ENCODE measurements at places on chromosomes 12 and 14. TPM values are rescaled to one million over a fixed set of nuclear protein-coding genes. Genes with fewer than 3 reads are reported as not detected.

CIT gene
- total RNA-seq, result 4.0 TPM

GRCh38 chr12:85825746-85826145, 10.5 kb downstream of the RASSF9 start:
- H3K36me3 ChIP-seq, result no peaks in the 10 kb centered on the region
- DNase-seq, result no peak
- no peak overlapping the region for H3K27ac ChIP-seq

- H3K27ac ChIP-seq, result no peak overlapping the region
- DNase-seq, result no peak
- H3K27me3 ChIP-seq, result no peaks in the 10 kb centered on the region
- no peak overlapping the region for H3K4me3 ChIP-seq
- peaks cover 14% of the 10 kb centered on the region for H3K4me1 ChIP-seq
These were observed 21.1 kb upstream of the LRTM2 start for GRCh38 chr12:1799051-1799881.

DNA sequence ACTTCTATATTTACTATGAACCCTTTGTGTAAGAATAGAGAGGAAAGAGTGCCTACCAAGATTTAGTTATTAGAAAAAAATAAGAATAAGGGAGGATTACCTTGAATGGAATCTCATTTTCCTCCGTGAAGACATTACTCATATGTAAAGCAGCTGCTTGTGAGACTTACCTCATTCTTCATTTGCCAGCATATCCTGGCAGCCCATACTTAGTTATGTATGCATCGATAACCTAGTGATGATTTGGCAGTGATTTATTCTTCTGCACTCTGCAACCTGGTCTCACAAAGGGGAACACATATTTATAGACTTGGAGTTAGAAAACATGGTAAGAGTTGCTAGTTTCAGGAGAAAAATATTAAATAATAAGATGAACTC, 56.8 kb downstream of the LRFN5 start:
- no peaks in the 10 kb centered on the region for H3K36me3 ChIP-seq
- no peak for DNase-seq
- no peaks in the 10 kb centered on the region for H3K4me1 ChIP-seq
- no peaks in the 10 kb centered on the region for H3K27me3 ChIP-seq
- H3K27ac ChIP-seq, result no peak overlapping the region

DNA sequence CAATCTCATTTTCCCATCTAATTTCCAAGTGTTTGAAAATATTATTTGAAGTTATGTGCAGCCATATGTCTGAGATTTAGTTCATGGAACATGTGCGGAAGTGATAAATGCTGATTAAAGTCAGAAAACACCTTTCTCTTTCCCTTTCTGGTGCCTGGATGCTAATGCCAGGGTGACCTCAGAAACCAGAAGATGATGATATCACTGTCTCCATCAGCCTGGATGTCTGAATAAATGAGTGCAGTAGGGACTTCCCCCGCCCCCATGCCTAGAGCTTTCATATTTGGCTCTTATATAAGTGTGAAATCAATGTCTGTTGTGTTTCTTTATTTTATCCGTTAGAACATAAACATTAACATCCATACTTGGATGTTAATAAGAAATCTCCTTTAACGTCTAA, 261.9 kb upstream of the LRIG3 start:
- H3K27me3 ChIP-seq, result no peaks in the 10 kb centered on the region
- no peak overlapping the region for H3K27ac ChIP-seq
- no peak for DNase-seq
- no peaks in the 10 kb centered on the region for H3K36me3 ChIP-seq
- no peak overlapping the region for H3K4me3 ChIP-seq
- no peaks in the 10 kb centered on the region for H3K4me1 ChIP-seq

ANKRD33 gene
- not detected for total RNA-seq

TFCP2 gene
- 9.5 TPM for total RNA-seq

GRCh38 chr12:62006076-62006732, 254.0 kb upstream of the USP15 start:
- no peak for DNase-seq
- no peaks in the 10 kb centered on the region for H3K36me3 ChIP-seq
- no peaks in the 10 kb centered on the region for H3K27me3 ChIP-seq
- H3K4me1 ChIP-seq, result no peaks in the 10 kb centered on the region
- no peak overlapping the region for H3K27ac ChIP-seq

GRCh38 chr14:38384741-38385140, 128.8 kb upstream of the CLEC14A start:
- no peak overlapping the region for H3K4me3 ChIP-seq
- no peak for DNase-seq
- H3K27ac ChIP-seq, result no peak overlapping the region
- no peaks in the 10 kb centered on the region for H3K27me3 ChIP-seq

GRCh38 chr12:6527711-6528110, 6.6 kb upstream of the GAPDH start:
- peaks cover 11% of the 10 kb centered on the region for H3K4me1 ChIP-seq
- no peaks in the 10 kb centered on the region for H3K27me3 ChIP-seq
- H3K4me3 ChIP-seq, result no peak overlapping the region
- H3K27ac ChIP-seq, result no peak overlapping the region
- peaks cover 87% of the 10 kb centered on the region for H3K36me3 ChIP-seq
- DNase-seq, result no peak

KDM2B gene
- 8.8 TPM for total RNA-seq

- H3K27ac ChIP-seq, result no peak overlapping the region
- no peaks in the 10 kb centered on the region for H3K36me3 ChIP-seq
- H3K4me1 ChIP-seq, result peaks cover 2% of the 10 kb centered on the region
- peak; percentile 40 for DNase-seq
- H3K4me3 ChIP-seq, result no peak overlapping the region
- no peaks in the 10 kb centered on the region for H3K27me3 ChIP-seq
These were observed 56.5 kb downstream of the GTF2A1 start for GRCh38 chr14:81164167-81164774.

DNA sequence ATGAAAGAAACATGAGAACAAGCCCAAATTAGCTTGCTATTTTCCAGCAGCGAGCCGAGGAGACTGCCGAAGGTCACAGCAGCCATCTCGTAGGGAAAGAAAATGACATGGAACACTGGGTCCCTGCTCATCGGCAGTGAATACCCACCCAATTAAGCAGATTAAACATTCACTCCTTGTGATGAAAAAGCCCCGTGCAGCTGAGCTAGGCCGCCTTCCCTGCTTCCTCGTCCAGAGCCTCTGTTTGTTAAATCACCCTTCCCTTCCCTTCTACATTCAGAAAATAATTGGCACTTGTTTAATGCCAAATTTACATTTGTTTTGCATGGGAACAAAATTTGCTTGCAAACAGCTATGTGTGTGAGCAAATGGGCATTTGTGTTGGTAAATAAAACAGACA, 342.5 kb downstream of the RMST start:
- no peaks in the 10 kb centered on the region for H3K27me3 ChIP-seq
- H3K36me3 ChIP-seq, result no peaks in the 10 kb centered on the region
- H3K27ac ChIP-seq, result no peak overlapping the region

DNA sequence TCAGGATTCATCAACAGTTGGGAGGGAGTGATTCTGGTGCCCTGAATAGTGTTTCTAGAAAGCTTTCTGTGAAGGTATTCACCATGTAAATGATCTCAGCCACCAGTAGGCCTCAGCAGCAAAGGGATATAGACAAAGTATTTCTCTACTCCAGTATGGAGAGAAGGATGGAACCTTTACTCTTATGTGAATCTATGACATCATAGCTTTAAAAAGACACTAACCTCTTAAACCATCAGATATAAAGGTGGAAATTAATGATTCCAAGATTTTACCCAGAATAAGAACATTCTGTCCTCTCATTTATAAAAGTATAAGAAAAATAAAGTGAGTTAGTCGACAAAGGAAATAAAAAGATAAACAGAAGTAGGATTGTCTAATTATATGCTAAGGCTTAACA, 4.6 kb downstream of the GPR65 start:
- H3K4me3 ChIP-seq, result no peak overlapping the region
- H3K27ac ChIP-seq, result no peak overlapping the region
- H3K36me3 ChIP-seq, result no peaks in the 10 kb centered on the region
- no peaks in the 10 kb centered on the region for H3K27me3 ChIP-seq
- no peak for DNase-seq
- peaks cover 5% of the 10 kb centered on the region for H3K4me1 ChIP-seq

GRCh38 chr14:100138082-100138787, 21.2 kb downstream of the DEGS2 start:
- no peaks in the 10 kb centered on the region for H3K36me3 ChIP-seq
- no peaks in the 10 kb centered on the region for H3K27me3 ChIP-seq
- no peak for DNase-seq
- H3K27ac ChIP-seq, result no peak overlapping the region

DNA sequence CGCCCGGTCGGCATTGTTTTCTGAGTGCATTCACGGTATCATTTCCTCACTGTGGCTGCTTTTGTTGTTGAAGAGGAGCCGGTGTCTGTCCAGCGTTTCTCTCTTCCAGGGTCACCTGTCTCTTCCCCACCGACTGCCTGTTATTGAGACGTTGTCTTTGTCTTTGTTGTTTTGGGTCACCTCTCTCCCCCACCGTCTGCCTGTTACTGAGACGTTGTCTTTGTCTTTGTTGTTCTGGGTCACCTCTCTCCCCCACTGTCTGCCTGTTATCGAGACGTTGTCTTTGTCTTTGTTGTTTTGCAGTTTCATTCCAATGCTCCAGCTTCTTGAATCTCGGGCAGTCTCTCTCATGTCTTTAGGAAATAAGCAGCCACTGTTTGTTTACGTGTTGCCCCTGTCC, 69.9 kb downstream of the DDX51 start:
- no peaks in the 10 kb centered on the region for H3K27me3 ChIP-seq
- H3K4me1 ChIP-seq, result no peaks in the 10 kb centered on the region
- no peak overlapping the region for H3K27ac ChIP-seq
- no peaks in the 10 kb centered on the region for H3K36me3 ChIP-seq
- DNase-seq, result no peak

DNA sequence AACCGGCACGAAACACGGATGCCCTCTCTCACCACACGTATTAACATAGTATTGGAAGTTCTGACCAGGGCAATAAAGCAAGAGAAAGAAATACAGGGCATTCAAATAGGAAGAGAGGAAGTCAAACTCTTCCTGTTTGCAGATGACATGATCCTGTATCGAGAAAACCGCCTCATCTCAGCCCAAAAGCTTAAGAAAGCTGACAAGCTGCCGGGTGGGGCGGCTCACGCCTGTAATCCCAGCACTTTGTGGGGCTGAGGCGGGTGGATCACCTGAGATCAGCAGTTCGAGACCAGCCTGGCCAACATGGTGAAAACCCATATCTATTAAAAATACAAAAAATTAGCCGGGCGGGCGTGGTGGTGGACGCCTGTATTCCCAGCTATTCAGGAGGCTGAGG, 17.7 kb downstream of the OR6S1 start:
- no peaks in the 10 kb centered on the region for H3K36me3 ChIP-seq
- H3K27me3 ChIP-seq, result peaks cover 28% of the 10 kb centered on the region
- H3K4me1 ChIP-seq, result peaks cover 5% of the 10 kb centered on the region
- no peak overlapping the region for H3K4me3 ChIP-seq

GRCh38 chr14:99480917-99481744, at the start of gene CCNK:
TSS of gene CCNK (plus strand) at chr14:99481409. CDS start at chr14:99492678, 11,269 bp downstream.
- peak; percentile 100 for DNase-seq
- H3K4me3 ChIP-seq, result peak within 1 kb of the TSS; percentile 89
- peak within 1 kb of the TSS; percentile 95 for H3K27ac ChIP-seq
- no peaks in the 10 kb centered on the region for H3K36me3 ChIP-seq

SPTB gene
- 204 TPM for total RNA-seq

DNA sequence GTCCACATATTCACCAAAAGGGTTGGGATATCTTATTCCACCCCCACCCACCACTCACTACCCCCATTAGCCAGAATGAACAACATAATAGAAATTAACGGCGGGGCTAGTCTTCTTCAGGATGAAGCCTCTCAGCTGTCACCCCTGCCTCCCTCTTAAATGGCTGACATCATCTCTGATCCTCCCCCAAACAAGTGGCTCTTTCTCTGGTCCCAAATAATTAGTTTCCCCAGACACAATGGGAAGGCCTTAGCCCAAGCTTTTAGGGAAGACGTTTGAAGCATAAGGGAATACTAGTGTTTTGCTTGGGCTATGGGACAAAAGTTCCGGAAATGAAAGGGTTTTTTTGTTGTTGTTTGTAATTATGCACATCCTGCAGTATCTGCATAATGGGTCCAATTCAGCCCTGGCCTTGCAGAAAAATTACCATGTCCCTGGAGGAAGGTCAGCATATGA, 13.8 kb downstream of the STON2 start:
- H3K4me3 ChIP-seq, result no peak overlapping the region
- H3K4me1 ChIP-seq, result no peaks in the 10 kb centered on the region
- H3K27ac ChIP-seq, result no peak overlapping the region
- H3K36me3 ChIP-seq, result no peaks in the 10 kb centered on the region
- H3K27me3 ChIP-seq, result no peaks in the 10 kb centered on the region

- DNase-seq, result no peak
- no peak overlapping the region for H3K4me3 ChIP-seq
- no peaks in the 10 kb centered on the region for H3K36me3 ChIP-seq
These were observed 58.5 kb downstream of the SPPL3 start for GRCh38 chr12:120845696-120846095.

GRCh38 chr14:95502381-95502950, 14.0 kb downstream of the SYNE3 start:
- H3K4me3 ChIP-seq, result no peak overlapping the region
- peaks cover 44% of the 10 kb centered on the region for H3K4me1 ChIP-seq
- no peak for DNase-seq
- H3K36me3 ChIP-seq, result no peaks in the 10 kb centered on the region

DNA sequence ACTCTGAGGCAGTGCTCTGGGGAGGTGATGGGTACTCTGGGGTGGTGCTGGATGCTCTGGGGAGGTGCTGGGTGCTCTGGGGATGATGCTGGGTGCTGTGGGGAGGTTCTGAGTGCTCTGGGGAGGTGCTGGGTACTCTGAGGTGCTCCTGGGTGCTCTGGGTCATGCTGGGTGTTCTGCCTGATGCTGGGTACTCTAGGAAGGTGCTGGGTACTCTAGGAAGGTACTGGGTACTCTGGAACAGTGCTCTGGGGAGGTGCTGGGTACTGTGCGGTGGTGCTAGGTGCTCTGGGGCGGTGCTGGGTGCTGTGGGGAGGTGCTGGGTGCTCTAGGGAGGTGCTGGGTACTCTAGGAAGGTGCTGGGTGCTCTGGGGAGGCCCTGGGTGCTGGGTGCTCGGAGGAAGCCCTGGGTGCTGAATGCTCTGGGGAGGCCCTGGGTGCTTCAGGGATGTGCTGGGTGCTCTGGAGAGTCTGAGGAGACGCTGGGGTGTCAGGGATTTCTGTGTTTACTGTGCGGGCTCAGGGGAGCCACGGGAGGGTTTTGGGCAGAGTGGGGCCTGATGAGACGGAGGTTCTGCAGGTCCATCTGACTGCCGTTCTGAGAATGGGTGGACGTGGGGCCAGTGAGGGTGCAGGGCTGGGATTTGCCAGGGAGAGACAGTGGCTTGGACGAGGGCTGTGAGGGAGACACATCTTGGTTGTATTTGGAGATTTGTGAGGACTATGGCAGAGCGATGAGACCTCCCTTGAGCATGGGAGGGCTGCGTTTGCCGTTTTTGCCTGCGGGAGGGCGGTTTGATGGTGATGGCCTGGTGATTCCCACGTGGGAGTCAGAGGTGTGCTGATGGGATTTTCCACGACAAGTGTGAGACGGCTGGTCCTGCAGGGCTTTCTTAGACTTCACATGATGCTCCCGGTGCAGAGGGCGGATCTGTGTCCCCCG, 30.0 kb downstream of the MMP17 start:
- no peaks in the 10 kb centered on the region for H3K36me3 ChIP-seq
- no peak for DNase-seq
- no peak overlapping the region for H3K4me3 ChIP-seq
- H3K27me3 ChIP-seq, result peaks cover 14% of the 10 kb centered on the region
- H3K27ac ChIP-seq, result no peak overlapping the region
- H3K4me1 ChIP-seq, result no peaks in the 10 kb centered on the region

- no peaks in the 10 kb centered on the region for H3K36me3 ChIP-seq
- no peaks in the 10 kb centered on the region for H3K27me3 ChIP-seq
- no peak for DNase-seq
- H3K4me3 ChIP-seq, result no peak overlapping the region
These were observed 51.6 kb upstream of the ABCC9 start for GRCh38 chr12:21992823-21993222.

GRCh38 chr12:57695770-57696432, 2.0 kb downstream of the OS9 start:
- no peak overlapping the region for H3K4me3 ChIP-seq
- no peak for DNase-seq
- no peak overlapping the region for H3K27ac ChIP-seq
- no peaks in the 10 kb centered on the region for H3K36me3 ChIP-seq

Measured in gastrocnemius medialis (tissue), 4 donors.